T-cell (primary cell): ENCODE measurements at places on chromosomes 11 and 22. TPM values are rescaled to one million over a fixed set of nuclear protein-coding genes. Genes with fewer than 3 reads are reported as not detected.

DNA sequence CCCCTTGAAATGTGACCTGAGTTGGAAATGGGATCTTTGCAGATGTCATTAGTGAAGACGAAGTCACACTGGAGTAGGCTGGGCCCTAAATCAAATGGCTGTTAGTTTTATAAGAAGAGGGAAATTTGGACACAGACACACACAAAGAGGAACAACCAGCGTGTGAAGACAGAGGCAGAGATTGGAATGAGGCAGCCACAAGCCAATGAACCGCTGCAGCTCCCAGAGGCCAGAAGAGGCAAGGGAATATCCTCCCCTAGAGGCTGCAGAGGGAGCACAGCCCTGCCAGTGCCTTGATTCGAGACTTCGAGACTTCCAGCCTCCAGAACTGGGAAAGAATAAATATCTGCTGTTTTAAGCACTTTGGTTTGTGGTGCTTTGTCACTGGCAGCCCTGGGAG, 484.5 kb downstream of the MN1 start:
- no peaks in the 10 kb centered on the region for H3K36me3 ChIP-seq
- DNase-seq: no peak
- H3K27me3 ChIP-seq: no peaks in the 10 kb centered on the region
- no peaks in the 10 kb centered on the region for H3K4me1 ChIP-seq
- no peak overlapping the region for H3K4me3 ChIP-seq

DNA sequence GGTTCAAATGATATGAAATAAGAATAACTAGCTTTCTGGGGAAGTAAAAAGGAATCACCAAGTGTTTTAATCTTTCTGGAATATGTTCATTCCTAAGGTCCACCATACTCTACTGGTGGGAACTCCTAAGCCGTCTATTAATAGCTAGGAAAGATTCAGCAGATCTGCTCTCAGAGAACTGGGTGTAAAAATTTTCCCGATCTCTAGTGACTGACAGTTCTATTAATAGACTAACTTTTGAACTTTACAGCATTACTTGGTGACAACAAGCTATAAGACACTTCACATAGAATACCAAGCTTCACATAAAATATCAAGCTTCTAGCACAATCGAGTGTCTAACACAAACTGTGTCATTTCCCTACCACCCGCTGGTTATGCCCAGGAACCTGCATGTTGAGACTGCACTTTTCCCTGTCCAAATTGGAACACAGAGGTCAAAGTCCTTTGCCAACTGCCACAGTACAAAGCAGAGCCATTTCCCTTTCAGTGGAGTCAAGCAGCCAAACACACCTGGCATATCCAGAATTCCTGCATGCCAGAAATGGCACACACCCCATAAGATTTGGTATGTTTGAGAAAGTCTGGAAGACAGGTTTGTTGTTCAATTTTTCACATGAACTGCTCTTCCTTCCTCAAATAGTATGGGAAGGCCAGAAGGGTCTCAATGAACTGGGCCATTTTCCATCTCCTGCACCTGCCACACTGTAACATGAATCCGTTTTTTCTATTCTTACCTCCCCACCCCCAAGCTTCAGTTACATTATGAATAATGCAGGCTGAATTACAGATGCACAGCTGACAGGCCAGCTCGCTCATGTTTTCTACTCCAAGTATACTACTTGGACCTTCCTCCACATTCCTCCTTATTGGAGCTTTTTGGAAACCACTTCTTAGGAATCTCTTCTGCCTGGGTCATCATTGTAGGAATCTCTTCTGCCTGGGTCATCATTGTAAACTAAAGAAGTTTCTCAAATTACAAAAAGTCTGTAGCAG, 3.7 kb downstream of the OSBP start:
- H3K27ac ChIP-seq: no peak overlapping the region
- no peak overlapping the region for H3K4me3 ChIP-seq
- H3K4me1 ChIP-seq: peaks cover 24% of the 10 kb centered on the region
- DNase-seq: no peak

DNA sequence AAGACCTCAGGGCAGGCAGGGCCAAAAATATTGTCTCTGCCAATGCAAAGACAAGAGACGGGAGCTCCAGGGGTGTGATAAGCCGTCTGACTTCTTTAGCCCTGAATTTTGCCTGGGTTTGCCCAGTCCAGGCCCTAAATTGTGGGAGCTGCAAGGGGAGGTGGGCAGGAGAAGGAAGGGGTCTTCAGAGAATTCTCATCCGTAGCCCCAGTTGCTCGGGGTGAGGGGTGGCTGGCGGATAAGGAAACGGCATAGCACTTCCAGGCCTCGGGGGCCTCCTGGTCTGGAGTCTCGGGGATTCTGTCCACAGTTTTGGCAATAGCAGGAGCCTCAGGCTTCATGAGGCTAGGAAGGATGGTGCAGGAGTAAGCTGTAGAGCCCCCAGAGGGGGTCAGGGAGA, 7.4 kb downstream of the CD5 start:
- H3K4me3 ChIP-seq: no peak overlapping the region
- H3K4me1 ChIP-seq: peaks cover 84% of the 10 kb centered on the region
- H3K27me3 ChIP-seq: no peaks in the 10 kb centered on the region
- DNase-seq: no peak
- peak overlapping the region; percentile 86 for H3K27ac ChIP-seq
- peaks cover 6% of the 10 kb centered on the region for H3K36me3 ChIP-seq

DNA sequence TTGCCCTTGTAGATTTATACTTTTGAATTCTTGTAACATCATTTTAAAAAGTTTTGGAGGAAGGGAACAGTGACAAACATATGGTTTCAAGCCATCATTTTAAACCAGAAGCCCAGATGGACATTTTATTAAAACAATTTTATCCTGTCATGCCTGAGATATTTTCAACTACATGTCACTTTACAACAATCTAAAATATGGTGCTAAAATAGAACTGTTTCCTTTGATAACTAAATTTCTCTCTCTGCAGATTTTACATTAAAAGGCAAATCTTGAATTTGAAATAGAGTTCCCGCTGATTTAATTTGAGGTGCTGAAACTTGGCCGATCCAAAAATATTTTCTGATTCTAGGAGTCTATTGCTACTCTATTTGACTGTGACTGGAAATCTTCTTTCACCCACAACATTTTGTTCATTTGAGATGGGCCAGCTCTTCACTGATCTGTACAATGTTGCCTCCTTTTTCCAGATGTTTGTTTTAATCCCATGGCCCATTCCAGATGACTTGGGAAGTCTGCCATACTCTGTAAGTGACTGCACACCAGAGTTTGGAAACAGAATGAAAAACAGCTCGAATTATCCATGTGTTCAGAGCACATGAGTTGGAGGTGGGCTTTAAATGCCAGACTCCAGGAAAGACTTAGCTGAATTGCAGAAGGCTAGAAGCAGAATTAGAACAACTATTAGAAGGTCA, 402.5 kb downstream of the TMEM135 start:
- H3K4me1 ChIP-seq: no peaks in the 10 kb centered on the region
- no peak for DNase-seq
- no peak overlapping the region for H3K4me3 ChIP-seq
- H3K27ac ChIP-seq: no peak overlapping the region
- H3K36me3 ChIP-seq: no peaks in the 10 kb centered on the region

DNA sequence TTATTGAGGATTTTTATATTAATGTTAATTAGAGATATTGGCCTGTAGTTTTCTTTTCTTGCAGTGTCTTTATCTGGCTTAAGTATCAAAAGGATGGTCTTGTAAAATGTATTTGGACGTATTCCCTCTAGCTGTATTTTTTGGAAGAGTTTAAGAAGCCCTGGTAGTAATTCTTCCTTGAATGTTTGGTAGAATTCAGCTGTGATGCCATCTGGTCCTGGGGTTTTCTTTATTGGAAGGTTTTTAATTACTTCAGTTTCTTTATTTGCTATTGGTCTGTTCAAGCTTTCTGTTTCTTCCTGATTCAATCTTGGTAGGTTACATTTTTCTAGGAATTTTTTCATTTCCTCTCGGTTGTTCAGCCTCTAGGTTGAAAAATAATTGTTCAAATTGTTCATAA, 255.0 kb upstream of the TBCEL start:
- no peak overlapping the region for H3K27ac ChIP-seq
- H3K27me3 ChIP-seq: peaks cover 9% of the 10 kb centered on the region
- no peak overlapping the region for H3K4me3 ChIP-seq
- no peaks in the 10 kb centered on the region for H3K4me1 ChIP-seq
- no peaks in the 10 kb centered on the region for H3K36me3 ChIP-seq

- H3K36me3 ChIP-seq: no peaks in the 10 kb centered on the region
- H3K4me1 ChIP-seq: no peaks in the 10 kb centered on the region
- H3K27me3 ChIP-seq: no peaks in the 10 kb centered on the region
- H3K27ac ChIP-seq: no peak overlapping the region
- no peak overlapping the region for H3K4me3 ChIP-seq
These were observed 82.9 kb upstream of the AKIP1 start for GRCh38 chr11:8828046-8828445.

DNA sequence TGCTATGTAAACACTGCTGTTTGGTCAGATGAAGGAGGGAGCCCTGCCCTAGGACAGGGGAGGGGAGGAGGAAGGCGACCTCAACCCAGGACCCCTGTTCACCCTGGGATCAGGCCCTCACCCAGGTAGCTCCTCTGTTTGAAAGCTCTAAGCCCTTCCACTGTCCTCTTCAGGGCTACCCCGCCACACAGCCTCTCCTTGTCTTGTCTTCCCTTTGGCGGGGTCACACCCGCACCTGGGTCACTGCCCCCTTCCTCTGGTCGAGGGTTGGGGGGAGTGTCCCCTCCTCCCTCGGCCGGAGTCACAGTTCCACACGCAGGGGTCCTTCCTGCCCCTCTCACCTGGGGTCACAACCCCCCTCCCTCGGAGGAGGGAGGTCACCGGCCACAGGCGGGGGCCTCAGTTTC, 463 bp upstream of the PTPMT1 start:
- peaks cover 24% of the 10 kb centered on the region for H3K4me1 ChIP-seq
- peak overlapping the region; percentile 81 for H3K27ac ChIP-seq
- peaks cover 5% of the 10 kb centered on the region for H3K36me3 ChIP-seq
- H3K27me3 ChIP-seq: no peaks in the 10 kb centered on the region

DNA sequence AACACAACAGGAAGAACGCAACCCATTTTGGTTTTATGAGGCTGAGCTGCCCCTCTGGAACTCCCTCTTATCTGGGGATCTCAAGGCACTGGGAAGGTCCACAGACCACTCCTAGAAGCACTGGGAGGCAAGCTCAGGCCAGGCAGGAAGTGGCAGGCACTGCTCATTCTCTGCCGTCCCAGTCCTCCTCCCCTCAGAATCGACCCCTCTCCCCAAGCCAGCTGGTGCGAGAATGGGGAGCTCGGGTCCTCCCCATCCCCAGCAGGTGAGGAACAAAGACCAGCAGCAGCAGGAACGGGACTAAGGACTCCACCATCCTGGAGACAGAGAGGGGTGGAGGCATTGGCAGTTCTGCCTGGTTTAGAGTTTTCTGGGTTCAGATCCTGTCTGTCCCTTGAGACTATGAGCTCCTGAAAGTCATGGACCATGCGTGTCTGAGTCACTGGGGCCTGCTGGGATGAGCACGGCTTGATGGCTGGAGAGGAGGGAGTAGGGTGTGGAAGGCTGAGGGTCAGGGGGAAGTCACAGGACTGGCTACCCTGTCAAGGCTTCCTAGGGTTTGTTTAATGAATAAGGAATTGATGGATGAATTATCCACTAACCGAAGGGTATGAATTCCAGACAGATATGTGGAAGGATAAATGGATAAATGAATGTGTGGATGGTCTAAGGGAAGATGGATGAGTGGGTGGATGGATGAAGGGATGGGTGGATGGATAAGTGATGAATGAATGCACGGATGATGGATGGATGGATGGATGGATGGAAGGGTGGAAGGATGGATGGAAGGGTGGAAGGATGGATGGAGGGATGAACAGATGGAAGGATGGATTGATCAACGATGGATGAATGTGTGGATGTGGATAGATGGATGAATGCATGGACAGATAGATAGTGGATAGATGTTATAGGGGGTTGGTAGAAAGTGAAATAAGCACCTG, 6.4 kb downstream of the MYEOV start:
- no peak for DNase-seq
- no peak overlapping the region for H3K4me3 ChIP-seq
- H3K27ac ChIP-seq: no peak overlapping the region
- no peaks in the 10 kb centered on the region for H3K36me3 ChIP-seq

DNA sequence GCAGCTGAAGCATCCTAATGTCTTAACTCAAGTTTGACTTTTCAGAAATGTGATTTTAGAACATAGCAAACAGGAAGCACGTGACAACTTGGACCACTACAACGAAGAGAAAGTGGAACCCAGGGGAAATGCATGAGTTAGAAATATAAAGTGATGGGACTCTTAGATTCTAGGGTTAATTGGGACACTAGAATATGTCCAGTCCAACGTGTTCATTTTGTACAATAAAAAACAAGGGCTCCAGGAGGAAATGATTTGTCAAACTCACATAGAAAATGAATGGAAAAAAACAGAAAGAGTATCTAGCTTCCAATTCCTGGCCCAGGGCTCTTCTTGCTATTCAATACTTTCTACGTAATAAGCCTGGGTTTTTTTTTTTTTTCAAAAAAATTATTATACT, 30.7 kb downstream of the TIMP3 start:
- H3K27ac ChIP-seq: no peak overlapping the region
- DNase-seq: no peak
- H3K36me3 ChIP-seq: no peaks in the 10 kb centered on the region
- H3K4me1 ChIP-seq: no peaks in the 10 kb centered on the region
- H3K4me3 ChIP-seq: no peak overlapping the region
- H3K27me3 ChIP-seq: no peaks in the 10 kb centered on the region

- no peak overlapping the region for H3K27ac ChIP-seq
- no peaks in the 10 kb centered on the region for H3K4me1 ChIP-seq
- H3K4me3 ChIP-seq: no peak overlapping the region
- no peaks in the 10 kb centered on the region for H3K36me3 ChIP-seq
- DNase-seq: no peak
These were observed 71.4 kb downstream of the KIAA1671 start for GRCh38 chr22:25023879-25024278.

DNA sequence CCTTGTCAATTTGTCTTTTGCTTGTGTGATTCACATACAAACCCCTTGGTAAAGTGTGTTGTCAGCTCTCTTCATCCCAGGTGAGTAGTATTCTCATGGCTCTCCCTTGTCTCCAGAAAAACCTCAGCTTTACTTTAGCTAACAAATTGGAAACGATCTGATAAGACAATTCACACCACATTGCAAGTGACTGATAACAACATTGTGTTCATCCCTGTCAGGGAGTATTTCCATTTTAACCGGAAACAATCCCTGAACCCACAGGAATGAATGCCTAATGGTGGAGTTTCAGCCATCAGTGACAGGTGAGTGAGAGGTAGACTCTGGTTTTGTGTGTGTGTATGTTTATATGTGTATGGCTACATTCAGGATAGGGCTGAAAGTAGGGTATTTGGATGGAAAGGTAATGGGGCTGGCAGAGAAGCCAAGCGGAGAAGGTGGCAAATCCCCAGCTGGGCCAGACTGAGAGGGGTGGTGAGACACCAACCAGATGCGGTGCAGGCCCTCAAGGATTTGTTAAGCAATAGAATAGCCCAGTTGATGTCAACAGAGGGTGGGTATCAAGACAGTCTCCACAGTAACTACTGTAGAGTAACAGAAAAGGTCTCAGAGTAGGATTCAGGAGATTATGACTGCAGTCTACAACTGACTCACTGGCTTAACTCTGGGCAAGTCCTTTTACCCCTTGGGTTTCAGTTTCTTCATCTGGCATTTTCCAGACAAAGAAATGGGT, 7.6 kb downstream of the LRRC51 start:
- no peak for DNase-seq
- no peak overlapping the region for H3K27ac ChIP-seq
- H3K4me3 ChIP-seq: no peak overlapping the region
- no peaks in the 10 kb centered on the region for H3K27me3 ChIP-seq
- H3K36me3 ChIP-seq: no peaks in the 10 kb centered on the region

The DLG2 gene
- 2.3 TPM for total RNA-seq

The CEP126 gene
- total RNA-seq: 2.0 TPM

The GNB1L gene
- 13.1 TPM for total RNA-seq

The OR5F1 gene
- total RNA-seq: not detected

The PKDREJ gene
- total RNA-seq: not detected

The CTNND1 gene
- total RNA-seq: 12.5 TPM

The CADM1 gene
- 6.2 TPM for total RNA-seq
